ENCODE measurements at places on chromosomes 1 and 21. TPM values are rescaled to one million over a fixed set of nuclear protein-coding genes. Genes with fewer than 3 reads are reported as not detected.

The SYTL1 gene
- not detected for total RNA-seq

The F3 gene
- 3.4 TPM for total RNA-seq

DNA sequence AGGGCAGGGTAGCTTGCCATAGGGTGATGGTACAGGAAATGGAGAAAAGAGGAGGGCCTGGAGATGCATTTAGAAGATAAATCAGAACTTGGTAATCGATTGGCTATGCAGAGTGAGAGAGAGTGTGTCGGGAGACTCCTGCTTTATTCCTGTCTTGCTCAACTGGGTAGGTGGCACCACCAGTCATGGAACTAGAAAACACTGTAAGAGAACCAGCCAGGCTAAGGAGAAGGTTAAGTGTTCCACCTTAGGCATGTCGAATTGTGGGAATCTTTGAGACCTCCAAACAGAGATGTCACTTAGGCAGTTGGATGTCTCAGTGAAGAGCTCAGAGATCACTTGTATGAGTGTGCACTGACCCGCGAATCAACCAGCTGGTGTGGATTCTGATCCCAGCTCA is 28.7 kb upstream of the RD3 start:
- DNase-seq: no peak

The SUSD4 gene
- total RNA-seq: 0.05 TPM

The FNDC5 gene
- total RNA-seq: 0.88 TPM

GRCh38 chr1:176949033-176949662 is 215.4 kb downstream of the ASTN1 start:
- peak; percentile 26 for DNase-seq

The BTBD8 gene
- 6.1 TPM for total RNA-seq

- DNase-seq: no peak
Observed at GRCh38 chr1:19330449-19331135, 18.5 kb downstream of the SLC66A1 start.

The MLLT11 gene
- total RNA-seq: 1.2 TPM

GRCh38 chr1:30801771-30802198 is 44.2 kb upstream of the LAPTM5 start:
- DNase-seq: peak; percentile 78

The LDLRAP1 gene
- total RNA-seq: 22.0 TPM

The SYNC gene
- total RNA-seq: 16.4 TPM

The CELA3B gene
- not detected for total RNA-seq

The SPATA17 gene
- not detected for total RNA-seq

DNA sequence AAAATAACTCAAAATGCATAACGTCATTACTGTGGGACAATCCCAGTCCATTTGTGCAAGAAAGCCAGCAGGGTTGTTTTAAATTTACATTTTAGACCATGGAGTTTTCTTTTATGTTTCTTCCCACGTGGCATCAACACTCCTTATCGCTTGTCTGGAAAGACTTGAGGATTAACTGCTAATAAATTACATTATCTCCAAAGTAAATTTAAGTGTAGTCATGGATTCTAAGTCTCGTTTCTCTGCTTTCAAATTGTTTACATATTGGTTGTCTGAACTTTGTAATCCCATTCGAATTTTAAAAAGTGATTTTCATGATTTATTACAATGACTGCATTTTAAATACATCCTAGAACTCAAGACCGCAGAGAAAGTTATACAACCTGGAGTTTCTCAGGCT is 119.3 kb upstream of the ADAMTS5 start:
- DNase-seq: no peak

DNA sequence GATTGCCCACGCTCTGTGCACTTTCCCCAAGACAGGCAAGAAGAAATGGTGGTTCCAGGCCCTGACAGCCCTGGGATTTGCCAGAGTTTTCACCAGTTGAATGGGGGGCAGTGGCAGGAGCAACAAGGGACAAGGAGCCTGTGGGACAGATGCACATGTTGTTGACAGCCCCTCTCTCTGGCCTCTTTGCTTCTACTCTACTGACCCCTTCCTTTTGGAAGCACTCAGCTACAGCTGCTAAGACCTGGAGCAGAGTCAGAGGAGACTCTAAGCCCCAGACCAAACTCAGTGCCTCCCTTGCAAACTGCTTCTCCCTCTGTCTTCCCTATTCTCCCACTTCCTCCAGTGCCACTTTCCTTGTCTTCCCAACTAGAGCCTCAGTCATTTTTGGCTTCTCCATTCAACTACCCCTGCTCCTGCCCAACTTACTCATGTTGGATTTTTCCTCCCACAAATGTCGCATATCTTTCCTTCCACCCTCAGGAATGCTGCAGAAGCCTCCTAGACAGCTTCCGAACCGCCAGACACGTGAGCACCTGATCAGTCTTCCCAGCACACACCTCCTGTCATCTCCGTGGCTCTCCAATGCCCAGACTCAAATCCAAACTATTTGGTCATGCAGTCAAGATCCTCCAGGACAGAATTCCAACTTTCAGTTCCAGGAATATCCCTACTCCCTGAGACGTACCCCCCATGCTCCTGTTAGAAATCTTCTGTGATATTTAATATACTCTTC is 9.1 kb downstream of the INKA2 start:
- no peak for DNase-seq

GRCh38 chr1:54311506-54311905 is 94.7 kb downstream of the SSBP3 start:
- no peak for DNase-seq

- peak; percentile 82 for DNase-seq
Observed at GRCh38 chr1:204565617-204566582, 49.7 kb downstream of the MDM4 start.

DNA sequence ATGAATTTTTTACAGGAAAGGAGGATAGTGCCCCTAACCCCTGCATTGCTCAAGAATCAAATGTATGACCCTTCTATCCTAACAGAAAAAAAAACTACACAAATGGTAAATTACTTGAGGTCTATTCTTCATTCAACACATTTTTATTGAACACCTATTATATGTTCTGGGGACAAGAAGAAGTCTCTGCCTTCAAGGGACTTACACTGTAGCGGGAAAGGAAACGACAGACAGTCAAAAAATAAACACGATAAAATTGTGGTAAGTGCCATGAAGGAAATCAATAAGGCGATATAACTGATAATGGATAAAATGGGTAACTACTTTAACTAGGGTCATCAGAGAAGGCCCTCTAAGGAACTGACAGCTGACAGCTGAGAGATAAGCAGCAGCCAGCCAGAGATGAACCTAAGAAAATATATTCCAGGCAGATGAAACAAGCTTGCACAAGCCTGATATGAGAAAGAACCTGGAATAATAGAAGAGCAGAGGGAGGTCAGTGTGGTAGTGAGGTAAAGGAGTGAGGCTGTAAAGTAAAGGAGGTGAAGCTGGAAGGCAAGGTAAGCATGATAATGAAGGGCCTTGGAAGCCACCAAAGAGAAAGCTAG is 66.4 kb downstream of the PHTF1 start:
- DNase-seq: no peak

The HTR6 gene
- total RNA-seq: not detected

DNA sequence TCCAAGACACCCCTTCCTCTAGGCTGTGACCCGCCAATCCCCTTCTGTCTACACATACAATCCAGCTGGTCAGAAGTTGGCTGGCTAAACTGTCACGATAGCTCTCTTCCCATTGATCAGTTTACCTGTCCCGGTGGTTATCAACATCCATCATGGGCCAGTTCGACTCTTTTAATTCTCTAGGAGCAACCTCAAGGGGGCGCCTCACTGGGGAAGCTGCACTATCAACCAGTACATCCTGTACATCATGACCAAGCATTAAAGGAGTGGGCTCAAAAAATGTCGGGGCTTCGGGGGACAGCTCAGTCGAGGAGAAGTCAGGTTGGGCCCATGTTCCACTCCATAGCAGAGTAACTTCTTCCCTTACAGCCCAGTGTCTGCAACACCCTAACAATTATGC is 53.2 kb upstream of the B3GALNT2 start:
- peak; percentile 4 for DNase-seq

DNA sequence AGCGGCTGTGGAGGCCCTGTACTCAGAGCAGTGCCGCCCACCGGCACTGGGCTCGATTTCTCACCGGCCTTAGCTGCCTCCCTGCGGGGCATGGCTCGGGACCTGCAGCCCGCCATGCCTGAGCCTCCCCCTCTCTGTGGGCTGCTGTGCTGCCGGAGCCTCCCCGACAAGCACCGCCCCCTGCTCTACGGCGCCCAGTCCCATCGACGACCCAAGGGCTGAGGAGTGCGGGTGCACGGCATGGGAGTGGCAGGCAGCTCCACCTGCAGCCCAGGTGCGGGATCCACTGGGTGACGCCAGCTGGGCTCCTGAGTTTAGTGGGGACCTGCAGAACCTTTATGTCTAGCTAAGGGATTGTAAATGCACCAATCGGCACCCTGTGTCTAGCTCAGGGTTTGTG is 5.2 kb upstream of the SOD1 start:
- no peak for DNase-seq

The LCE1B gene
- total RNA-seq: not detected

- no peak for DNase-seq
Observed at GRCh38 chr1:55380355-55380970, 165.3 kb upstream of the USP24 start.

The ZFP69B gene
- total RNA-seq: 1.2 TPM

- DNase-seq: no peak
Observed at GRCh38 chr1:119895102-119895501, 1.2 kb downstream of the ADAM30 start.

The FMO3 gene
- 0.37 TPM for total RNA-seq

- no peak for DNase-seq
Observed at GRCh38 chr1:175857756-175858155, 114.4 kb upstream of the TNR start.

The DNAH14 gene
- total RNA-seq: 9.2 TPM

All from dermis blood vessel endothelial cell (primary cell).